ENCODE measurements at places on chromosomes 2 and 18.

DNA sequence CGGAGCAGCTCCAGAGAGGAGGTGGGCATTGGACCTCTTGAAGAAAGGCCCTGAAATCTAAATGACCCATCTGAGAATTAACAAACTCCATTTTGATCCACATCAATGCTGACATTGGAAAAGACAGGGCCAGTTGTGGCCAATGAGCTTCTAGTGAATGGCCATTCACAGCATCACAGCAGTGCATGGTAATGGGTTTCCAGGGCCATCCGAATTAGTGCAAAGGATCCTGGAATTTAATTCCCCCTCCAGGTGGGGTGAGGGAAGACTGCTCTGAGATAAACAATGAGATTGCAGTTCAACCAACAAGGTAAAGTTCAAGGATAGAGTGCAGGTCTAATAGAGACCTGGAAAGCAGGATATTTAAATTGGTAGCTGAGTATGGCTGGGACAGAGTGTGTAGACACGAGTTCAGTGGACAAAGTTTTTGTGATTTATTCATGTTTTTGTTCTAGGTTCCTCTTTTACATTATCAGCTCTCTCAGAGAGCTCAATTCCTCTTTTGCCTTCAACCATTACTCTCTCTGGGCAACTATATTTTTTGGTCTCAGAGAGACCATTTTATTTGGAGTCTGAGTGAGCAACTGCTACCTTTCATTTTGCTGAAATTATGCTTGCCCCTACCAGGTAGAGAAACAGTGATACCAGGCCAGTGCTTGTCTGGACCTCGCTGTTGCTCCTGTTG, 5.0 kb downstream of the TACR1 start:
- no peak for DNase-seq

DNA sequence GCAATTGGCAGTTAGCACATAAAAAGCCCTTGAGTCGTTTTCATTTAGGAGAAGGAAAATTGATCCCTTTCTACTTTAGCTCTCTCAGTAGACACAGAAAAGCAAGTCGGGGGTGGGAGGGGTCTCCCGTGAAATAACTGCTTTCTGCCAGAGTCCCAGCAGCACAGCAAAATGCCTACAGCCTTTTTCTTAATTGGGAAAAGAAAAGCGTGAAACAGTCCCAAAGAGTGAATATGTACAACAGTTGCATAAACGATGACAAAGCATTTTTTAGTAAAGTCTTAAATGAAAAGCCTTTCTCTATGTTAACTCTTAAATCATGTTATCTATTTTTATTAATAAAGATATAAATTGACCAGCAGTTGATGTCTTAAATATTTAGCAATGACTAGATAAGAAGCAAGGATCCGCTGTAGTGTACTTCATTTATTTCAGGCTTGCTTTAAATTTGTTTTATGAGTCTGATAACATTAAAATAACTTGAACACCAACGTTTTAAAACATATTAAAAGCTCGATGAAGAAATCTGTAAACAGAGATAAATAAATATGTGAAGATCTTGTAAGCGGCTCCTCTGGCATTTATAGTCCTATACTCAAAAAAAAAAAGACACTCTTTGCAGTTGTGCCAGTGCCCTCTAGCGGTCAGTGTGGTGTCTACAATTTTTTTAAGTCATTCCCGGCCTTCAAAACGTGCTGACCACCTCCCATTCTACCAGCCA, 42.3 kb upstream of the ATIC start:
- peak; percentile 49 for DNase-seq

- DNase-seq: no peak
Measured at GRCh38 chr18:79699653-79700052, 20.1 kb downstream of the CTDP1 start.

DNA sequence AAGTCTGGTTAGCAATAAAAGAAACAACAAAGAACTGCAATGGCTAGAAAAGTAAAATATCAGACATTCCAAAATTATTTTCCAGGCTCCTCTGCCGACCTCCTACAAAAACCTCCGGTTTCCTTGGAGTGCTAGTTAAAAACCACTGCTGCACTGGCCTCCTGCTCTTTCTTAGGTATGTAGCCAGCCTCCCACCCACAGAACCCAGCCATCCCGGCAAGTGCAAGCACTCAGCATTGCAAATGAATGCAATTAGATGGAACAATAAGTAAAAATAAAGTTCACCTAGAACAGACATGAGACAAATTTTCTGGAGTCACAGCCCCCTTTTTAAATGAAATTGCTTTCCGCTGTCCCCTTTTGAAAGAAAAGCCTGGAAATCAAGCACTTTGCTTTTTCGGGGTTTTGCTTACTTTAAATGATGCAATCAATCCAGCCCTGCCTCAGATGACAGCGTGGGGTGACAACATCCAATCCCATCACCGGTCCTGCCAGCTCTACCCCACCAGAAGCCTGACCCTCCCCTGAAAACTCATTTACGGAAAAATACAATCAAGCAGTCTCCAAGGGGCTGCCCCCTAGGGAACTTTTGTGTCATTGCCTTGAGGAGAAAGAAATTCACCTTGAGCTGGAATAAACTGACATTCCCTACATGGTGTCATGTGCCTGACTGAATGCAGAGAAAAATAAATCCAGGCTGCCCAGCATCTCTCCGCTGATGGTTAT, 199.8 kb downstream of the EPHA4 start:
- no peak for DNase-seq
